SK-N-SH treated with all-trans-retinoic acid at 6 μM for 48 hours (cell line): ENCODE measurements at places on chromosomes 7 and 10.
A peak's percentile ranks its signal among the peaks of the same experiment; 100 is the strongest.

DNA sequence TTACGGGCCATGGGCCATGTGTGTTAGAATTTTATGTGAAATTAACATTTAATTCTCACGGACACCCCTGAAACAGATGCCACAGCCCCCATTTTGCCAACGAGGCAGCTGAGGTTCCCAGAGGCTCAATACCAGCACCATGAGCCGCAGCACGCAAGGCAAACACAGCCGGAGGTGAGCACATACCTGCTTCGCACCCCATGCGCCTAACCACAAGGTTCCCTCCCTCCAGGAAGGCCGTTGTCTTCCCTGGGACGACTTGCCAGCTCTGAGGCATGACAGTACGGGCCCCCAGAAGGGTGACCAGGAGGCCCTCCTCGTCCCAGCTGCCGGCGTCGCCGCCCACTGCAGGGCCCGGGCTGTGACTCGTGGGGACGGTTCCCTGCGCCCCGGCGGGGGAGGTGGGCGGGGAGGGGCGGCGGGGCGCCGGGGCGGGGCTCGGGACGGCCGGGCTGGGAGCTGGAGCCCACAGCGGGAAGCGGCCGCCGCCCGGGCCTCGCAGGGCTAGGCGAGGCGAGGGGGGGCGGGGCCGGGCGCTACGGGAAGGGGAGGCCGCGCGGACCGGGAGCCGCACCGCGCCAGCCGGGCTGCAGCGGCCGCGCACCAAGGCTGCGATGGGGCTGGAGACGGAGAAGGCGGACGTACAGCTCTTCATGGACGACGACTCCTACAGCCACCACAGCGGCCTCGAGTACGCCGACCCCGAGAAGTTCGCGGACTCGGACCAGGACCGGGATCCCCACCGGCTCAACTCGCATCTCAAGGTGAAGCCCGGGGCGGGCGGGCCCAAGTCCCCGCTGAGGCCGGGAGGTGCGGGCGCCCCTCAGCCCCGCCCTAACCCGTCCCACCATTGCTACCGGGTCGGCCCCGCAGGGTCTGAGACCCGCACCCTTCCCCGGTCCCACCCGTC is at the start of gene CAV2:
Gene CAV2 (plus strand): TSS at position 571 of the 910 bp plus-strand sequence. CDS start 44 bp downstream, at position 615.
- peak; percentile 76 for ATAC-seq

- ATAC-seq: no peak
Observed at GRCh38 chr7:110209884-110210283, 881.0 kb upstream of the LRRN3 start.

GRCh38 chr7:158120716-158121115 is 466.9 kb downstream of the PTPRN2 start:
- no peak for ATAC-seq

GRCh38 chr7:129127154-129127553 is 17.4 kb upstream of the TSPAN33 start:
- ATAC-seq: no peak

DNA sequence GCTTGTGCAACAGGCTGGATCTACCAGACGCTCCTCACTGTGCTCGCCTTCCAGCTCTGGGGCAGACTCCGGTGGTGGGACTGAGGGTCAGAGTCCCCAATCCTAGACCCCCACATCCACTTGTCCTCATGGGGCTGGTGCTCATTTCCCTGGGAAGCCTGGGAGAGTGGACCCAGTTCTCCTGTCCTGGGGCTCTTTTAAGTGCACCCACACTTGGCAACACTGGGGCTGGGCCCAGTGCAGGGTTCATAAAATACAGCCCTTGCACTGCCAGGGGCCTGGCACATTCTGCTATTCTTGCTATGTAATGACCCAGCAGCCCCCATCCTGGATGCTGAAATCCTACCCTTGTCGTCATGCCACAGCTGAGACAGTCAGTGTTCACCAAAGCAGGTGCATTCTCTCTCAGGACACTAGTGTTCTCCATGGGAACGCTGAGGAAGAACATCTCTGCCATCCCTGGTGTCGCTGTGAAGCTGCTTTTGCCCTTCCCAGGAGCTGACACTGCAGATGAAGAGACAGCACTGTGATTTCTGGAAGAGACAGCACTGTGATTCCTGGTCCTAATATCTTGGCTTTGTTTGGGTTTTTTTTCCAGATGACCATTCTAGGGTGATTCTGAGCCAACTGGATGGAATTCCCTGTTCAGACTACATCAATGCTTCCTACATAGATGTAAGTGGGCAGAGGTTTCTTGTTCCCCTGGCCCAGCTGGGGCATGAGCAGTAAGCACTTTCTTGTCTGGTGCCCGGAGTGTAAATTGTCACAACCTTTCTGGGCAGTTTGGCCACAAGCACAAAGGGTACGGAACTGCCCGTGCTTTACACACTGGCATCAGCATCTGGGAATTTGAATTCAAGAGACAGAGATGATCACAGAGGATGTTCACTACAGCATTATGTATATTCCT is 65.6 kb downstream of the MKI67 start:
- ATAC-seq: no peak

DNA sequence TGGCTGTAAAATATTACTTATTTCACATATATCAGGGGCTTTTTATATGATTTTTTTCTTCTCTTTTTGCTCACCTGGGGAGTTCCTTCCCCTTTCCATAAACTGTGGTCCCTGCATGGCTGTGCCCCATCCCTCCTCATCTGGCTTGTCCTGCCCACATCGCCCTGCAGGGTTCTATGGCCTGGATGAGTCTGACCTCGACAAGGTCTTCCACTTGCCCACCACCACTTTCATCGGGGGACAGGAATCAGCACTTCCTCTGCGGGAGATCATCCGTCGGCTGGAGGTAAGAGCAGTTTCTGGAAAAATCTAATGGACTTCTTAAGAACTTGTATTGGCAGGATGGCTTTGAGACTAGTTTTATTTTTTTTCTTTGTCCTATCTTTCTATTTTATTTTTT is 60.1 kb downstream of the OGDH start:
- no peak for ATAC-seq

- peak; percentile 48 for ATAC-seq
Observed at GRCh38 chr7:33040803-33041516, 21.6 kb downstream of the NT5C3A start.

GRCh38 chr10:78802431-78802830 is 266.3 kb upstream of the ZMIZ1 start:
- peak; percentile 4 for ATAC-seq

- no peak for ATAC-seq
Observed at GRCh38 chr10:75431180-75432111, at the start of gene LRMDA. Gene LRMDA (plus strand): TSS chr10:75431624.

GRCh38 chr7:131845573-131846314 is 289.3 kb upstream of the PODXL start:
- ATAC-seq: no peak

DNA sequence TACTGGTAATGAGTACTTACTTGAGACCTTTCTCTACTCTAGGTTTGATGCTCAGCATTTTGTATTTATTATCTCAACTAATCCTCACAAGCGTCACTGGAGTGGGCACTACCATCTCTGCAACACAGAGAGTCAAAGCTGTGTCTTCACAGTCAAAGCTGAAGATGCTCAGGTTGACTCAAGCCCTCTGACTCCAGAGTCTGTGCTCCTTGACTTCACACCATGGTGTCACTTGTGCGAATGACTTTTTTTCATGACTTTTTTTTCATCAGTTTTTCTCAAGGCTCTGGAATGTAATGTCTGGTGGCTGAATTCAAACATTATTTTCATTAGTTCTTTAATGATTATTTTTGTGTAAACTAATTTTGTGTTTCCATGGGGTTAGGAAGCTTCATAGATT is 30.4 kb upstream of the TARP start:
- no peak for ATAC-seq

DNA sequence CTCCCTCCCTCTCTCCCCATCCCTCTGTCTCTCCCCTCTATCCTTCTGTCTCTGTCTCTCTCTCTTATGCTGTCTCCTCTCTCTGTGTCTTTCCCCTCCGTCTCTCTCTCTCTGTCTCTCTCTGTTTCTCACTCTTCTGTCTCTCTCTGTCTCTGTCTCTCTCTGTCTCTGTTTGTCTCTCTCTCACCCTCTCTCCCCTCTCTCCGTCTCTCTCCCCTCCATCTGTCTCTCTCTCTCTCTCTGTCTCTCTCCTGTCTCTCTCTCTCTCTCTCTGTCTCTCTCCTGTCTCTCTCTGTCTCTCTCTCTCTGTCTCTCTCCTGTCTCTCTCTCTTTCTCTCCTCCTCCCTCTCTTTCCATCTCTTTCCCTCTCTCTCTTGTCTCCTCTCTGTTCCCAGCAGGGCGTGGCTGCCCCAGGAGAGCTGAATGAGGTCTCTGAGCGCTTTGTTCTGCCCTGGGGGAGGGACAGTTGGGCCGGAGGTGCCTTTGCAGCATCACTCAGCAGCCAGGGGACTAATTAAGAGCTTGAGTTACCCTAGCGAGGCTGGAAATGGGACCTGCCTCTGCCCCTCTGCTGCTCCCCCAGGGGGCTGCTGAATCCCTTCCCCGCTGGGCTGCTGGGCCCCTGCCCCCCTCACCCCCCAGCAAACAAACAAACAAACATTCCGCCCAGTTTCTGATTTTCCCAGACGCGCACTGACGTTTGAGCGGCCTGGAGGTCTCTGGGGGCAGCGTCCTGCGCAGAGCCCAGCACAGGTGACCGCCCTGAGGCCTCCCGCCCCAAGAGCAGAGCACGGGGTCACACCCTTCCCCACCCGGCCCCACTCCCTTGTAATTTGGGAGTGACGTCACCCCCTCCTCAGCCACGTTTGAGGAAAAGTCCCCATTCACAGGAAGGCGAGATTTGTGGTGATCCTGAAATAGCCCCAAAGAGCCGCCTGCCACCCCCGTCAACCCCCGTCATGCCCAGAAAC is 68.1 kb downstream of the PDGFA start:
- ATAC-seq: no peak

- no peak; the same call in 2 of the 3 replicates for ATAC-seq
Observed at GRCh38 chr7:91247500-91247899, 16.7 kb upstream of the FZD1 start.

GRCh38 chr7:41882256-41882655 is 179.4 kb upstream of the INHBA start:
- ATAC-seq: no peak

DNA sequence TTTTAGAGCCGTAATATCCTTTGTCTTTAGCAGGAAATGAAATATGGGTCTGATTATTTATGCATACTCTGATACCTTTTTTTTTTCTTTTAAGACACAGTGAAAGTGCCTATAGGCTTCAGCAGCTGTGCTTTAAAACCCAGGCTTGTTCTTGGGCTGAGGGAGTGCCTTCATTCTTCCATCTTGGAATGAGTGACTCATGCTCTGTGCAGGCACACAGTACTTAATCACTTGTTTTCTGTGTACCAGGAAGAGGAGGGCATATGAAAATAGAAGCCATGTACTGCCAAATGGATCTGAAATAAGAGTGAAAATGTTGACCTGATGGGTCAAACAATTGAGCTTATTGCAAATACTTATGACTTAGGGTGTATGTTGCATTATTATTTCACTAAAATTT is 12.0 kb downstream of the INPP5F start:
- peak; percentile 98 for ATAC-seq

GRCh38 chr7:40492946-40493345 is 358.1 kb downstream of the SUGCT start:
- peak; percentile 29 for ATAC-seq

DNA sequence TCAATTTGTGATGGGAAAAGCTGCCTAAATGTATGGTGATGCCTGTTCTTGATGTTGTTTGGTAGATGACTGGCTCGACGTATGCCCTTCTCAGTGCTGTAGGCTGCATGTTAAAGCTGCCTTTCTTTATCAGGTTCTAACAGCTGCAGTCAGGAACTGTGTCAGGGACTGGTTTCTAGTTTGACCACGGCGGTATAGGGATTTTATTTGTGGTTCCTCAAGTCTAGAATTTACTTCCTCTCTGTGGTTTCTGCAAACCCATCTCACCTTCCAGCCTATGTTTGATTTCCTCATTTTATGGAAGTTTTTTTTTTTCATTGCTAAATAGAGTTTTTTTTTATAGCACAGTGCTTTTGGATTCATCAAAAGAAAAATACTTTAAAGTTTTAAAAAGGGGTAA is 26.5 kb downstream of the LMTK2 start:
- ATAC-seq: peak; percentile 2; the same call in 1 of the 3 replicates

DNA sequence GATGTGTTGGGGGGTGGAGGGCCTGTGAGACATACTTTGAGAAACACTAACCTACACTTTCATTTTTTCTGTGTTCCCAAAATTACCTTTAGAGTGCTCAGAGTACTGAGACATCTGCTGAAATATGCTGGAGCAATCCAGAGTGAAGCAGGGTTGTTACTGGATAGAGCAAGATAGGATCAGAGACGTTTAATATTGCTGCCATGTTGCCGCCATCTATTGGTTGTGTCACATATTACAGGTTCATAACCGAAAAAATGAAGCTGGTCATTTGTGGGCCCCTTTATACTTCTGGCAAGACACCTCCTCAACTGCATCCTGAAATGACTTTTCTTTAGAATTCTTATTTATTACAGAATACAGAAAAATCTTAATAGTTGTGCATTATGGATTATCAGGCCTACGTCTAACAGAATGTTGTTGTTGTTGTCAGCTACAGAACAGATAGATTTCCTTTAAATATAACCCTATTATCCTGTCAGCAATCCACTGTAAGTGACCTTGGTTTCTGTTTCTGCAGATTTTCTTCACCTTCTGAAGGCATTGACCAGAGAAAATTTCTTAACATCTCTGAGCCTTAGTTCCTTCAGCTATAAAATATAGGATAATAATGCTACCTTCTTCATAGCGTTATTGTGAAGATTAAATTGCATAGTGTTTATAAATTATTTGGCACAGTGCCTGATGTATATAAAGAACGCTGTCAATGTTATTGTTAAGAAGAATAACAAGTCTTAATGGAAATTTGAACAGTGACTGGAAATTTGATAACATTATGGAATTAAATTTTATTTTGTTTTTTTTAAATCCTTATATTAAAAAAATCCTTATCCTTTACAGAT is 16.2 kb upstream of the DLD start:
- peak; percentile 92 for ATAC-seq

- no peak for ATAC-seq
Observed at GRCh38 chr7:46292741-46293140, 371.7 kb upstream of the IGFBP3 start.

- ATAC-seq: peak; percentile 80
Observed at GRCh38 chr10:12720217-12720981, 281.1 kb downstream of the CCDC3 start.

DNA sequence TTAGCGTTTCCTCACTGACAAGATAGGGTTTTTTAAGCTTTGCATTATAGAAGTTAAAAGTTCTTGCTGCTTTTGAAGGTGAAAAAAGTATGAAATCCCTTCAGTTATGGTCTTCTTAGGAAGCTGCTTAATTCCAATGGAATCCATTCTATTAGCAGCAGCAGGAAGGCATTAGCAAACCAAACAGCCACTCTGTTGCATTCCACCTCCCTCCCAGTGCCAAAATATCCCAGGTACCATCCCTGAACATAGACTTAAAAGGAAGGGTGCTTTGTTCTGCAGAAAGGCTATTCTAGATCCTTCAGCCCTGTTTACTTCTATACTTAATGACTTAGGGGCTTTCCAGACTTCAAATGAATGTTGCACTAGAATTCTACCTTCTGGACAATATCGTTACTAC is 23.8 kb downstream of the ENO4 start:
- no peak for ATAC-seq

GRCh38 chr7:78779788-78780187 is 673.7 kb downstream of the MAGI2 start:
- ATAC-seq: no peak
